ENCODE measurements at places on chromosomes 2 and 18.

DNA sequence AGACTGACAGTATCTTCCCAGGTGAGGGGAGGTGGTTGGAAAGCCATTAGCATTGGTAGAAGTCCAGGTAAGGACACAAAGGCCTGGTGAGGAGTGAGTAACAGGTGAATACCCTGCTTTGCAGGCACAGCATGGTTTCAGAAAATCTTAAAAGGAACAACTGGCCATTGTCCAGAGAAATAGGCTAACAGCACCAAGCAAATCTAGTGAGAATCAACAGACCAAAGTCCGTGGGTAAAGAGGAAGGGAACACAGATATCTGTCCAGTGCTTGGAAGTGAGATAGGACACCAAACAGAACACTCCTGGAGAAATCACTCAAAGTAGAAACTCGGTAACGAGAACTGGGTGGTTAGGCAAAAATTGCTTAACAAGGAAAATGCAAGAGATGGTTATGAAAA lies 88.8 kb upstream of the RPRM start:
- DNase-seq = no peak

DNA sequence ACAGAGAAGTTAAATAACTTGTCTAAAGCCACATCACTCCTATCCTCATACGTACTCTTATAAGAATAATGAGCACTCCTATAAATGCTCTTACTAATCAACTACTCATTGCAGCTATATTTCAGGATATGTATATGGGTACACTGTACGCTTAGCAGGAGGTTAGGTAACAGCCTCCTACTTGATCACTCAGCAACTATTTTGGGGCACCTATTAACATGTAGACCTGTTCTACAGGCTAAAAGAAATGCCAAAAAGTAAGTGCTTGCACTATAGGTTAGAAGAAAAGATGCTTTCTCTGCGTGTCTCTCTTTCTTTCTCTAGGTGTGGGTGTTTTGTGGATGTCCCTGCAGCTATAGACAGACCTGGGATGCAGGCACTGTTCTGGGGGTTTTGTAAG lies 83.1 kb downstream of the TMEM182 start:
- DNase-seq = no peak

DNA sequence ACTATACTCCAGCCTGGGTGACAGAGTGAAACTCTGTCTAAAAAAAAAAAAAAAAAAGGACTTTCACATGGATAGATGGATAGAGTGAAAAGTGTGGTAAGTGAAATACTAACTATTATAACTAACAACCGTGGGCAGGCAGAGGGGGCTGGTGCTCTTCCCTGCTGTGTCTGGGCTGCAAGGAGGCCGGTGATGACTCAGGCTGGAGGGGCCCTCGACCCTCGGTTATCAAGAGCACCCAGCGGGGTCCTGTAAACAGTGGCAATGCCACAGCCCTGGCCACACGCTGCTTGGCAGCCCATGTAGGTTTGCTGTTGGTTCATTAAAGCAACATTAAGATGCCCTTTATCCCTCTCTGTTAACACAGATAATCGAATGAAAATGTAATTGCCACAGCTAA lies 184.8 kb upstream of the RAB12 start:
- DNase-seq = peak; percentile 18

- DNase-seq = peak; percentile 44
Measured at GRCh38 chr2:7706791-7707190, 789.6 kb downstream of the RNF144A start.

- no peak for DNase-seq
Measured at GRCh38 chr2:67471681-67472080, 74.5 kb downstream of the ETAA1 start.

- no peak for DNase-seq
Measured at GRCh38 chr2:25814681-25815080, 63.6 kb downstream of the ASXL2 start.

DNA sequence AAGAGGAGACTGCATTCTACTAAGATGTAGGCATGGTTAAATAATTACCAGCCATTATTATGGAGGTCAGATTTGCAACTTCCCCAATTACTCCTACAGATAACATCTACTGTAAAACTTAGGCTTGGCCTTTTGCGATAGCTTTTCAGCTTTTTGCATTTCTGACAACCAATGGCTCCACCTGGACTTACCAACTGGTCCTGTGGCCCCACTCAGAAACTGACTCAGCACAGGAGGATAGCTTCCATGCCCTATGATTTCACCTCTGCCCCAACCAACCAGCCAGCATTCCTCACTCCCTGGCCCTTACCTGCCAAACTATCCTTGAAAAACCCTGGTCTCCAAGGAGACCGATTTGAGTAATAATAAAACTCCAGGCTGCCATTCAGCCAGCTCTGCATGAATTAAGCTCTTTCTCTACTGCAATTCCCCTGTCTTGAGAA lies 28.2 kb downstream of the TUBB6 start:
- no peak for DNase-seq

DNA sequence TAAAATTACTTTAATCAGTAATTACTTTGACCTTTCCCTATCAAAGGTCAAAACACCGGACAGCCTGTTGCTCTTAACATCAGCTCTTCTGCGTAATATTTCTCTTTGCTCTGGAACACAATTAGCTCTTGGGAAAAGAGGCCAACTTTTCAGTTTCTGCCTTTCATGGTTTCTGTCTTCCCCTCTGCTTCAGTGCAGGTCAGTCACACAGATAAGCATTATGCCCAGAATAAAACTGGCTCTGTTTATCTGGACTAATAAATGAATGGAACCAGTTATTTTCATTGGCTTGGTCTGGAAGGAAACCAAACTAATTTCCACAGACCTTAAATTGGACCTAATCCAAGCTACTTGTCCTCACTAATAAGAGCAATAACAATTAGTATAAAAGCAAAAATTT lies 26.2 kb upstream of the GALNT3 start:
- DNase-seq = no peak

DNA sequence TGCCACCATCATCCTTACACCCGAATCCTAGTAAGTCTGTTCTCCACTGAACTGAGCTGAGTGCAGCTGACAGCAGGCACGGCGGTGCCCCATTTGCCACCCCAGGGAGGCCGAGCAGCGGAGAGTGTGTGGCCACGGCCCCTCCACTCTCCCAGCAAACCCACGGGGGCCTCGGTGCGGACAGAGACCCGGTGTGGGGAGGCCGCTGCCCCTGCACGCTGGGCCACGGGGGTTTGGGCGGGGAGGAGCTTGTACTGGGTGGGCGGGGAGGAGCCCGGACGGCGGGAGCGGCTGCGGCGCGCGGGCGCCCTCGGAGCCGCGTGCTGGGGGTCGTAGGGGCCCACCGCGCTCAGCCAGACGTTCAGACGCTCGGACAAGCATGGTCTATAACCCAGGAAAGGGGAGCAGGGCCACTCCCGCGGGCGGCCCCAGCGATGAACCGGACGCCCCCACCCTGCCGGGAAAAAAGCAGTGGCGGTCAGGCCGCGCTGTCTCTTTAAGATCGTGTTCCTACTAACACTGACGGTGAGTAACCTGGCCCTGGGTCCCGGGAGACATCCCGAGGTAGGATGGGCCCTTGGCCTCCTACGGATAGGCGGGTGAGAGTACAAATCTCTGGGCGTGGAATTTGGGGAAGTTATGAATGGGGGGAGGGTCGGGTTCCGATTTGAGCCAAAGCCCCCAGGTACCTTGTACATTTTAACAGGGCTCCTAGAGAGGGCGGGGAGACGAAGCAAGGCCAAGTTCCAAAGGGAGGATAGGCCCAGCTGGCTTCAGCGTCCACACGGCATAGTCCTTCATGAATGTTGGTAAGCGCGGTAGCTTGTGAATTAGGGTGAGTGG lies at the start of gene ITPRIPL1:
ITPRIPL1 (plus strand) TSS at position 277 of the 843 bp plus-strand sequence; CDS start at position 800, 523 bp downstream.
- DNase-seq = no peak

DNA sequence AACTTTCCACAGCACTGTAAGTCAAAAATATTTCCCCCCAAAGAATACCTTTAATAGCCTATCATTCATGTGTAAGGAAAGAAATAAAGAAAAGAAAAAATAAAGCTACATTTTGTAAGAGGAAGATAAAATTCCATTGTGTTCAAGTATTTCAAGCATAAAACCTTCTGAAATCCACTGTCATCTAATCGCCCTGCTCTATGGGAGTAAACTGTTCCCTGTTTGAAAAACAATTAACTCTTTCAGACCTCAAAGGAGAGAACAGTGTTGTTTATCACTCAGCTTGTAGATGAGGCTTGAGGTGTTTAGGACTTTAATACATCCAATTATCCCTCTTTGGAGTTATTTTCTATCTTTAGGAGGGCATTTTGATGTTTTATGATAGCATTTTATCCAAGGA lies 112.2 kb upstream of the REG3G start:
- DNase-seq = no peak

DNA sequence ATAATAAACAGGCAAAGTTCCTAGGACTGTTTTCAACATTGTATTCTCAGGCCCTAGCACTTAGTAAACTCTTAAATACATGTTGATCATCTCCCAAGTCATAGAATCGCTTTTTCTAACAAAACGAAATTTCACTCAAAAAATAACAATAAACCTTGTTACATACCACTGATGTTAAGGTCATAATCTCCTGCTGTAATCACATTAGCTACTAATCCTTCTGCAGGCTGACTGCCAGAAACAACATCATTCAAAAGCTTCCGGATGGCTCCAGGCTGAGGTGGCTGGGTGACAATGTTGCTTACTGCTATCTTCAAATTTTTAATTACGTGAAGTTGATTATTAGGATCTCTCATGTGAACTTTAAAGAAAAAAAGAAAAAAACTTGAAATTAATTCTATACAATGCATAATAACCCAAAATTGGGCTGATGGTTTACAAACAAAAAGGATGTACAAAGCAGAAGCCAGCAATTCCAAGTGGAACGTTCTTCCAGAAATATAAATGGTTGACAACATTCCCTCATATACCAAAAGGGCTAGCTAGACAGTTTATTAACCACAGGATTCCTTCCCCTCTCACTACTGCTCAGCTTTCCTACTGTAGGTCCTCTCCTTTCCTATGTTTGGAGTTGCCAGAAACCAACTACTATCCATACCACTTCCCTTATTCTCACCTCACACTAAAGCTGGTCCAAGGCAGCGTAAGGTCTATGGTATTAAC lies 11.6 kb downstream of the TRAPPC8 start:
- peak; percentile 2 for DNase-seq

GRCh38 chr2:11631462-11631861 lies 38.5 kb downstream of the NTSR2 start:
- no peak for DNase-seq

DNA sequence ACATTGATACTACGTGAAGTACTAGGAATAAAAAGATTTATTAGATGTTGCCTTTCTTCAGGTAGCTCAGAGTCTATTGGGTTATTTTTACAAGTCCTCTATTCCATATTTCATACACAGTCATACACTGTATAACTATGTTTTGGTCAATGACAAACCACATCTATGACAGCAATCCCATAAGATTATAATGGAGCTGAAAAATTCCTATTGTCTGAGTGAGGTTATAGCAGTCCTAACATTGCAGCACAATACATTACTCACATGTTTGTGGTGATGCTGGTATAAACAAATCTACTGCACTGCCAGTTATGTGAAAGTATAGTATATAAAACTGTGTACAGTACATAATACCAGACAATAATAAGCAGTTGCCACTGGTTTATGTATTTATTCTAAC lies 595.1 kb downstream of the MBD2 start:
- DNase-seq = no peak

DNA sequence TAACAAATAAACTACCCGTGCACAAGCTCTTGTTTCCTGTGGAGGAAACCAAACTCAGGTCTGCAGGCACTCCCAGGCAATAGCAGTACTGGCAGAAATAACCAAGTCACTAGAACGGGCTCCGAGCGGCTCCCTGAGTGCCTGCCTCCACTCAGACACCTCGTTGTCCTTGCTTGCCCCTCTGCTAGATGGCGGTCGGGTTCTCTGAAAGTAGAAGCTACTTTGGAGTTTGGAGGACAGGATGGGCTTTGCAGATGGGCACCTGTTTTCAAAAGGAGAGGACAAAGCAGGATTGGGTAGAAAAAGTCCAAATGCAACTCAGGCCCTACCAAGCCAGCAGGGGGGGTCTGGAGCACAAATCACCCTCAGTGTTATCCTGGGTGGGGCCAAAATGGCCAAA lies 136.4 kb downstream of the LRRC30 start:
- DNase-seq = no peak

GRCh38 chr2:164252568-164253287 lies 368.6 kb downstream of the GRB14 start:
- DNase-seq = no peak

DNA sequence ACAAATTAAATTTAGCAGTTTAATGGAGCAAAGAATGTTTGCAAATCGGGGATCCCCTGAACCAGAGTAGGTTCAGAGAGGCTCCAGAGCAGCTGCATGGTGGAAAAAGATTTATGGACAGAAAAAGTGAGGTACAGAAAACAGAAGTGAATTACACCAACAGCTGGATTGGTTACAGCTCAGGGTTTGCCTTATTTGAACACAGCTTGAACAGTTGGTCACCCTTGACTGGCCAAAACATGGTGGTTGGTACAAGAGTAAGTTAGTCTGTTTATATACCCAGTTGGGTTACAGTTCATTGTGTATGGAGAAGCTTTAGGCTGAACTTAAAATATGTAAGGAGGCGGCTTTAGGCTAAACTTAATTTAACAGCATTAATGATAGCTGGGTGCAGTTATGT lies 5.4 kb upstream of the CDCA7 start:
- no peak for DNase-seq

DNA sequence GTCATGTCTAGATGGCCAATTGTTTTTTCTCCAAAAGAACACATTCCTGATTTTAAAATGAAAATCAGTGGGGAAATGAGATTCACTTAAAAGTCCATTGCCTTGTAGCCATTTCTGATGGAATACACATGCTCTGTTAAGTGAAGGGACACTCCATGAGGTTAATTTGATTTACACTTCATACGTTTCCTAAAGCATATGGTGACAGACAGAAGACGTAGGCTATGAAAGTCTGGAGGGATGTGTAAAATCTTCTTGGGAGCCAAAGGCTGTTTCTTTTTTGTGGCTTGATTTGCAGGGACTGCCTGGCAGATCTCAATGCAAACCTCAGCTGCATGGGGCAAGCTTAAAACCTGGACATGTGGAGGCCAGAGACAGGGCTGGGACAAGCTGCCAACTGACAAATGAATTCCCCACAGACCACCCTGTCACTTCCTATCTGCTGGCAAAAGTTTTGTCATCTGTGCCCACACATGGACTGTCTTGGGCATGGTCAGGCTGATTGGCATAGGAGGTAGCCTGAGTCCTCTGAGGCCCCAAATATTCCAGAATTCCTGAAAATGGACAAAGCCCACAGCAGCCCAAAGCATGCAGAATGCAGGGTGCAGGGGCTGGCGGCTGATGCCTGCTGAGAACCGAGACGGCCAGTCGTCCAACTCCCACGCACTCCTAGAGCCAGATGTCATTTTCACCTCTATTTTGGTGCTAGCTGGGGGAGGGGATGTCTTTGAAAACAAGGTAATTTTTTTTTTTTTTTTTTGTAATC lies 73.9 kb downstream of the SDC1 start:
- DNase-seq = peak; percentile 23

DNA sequence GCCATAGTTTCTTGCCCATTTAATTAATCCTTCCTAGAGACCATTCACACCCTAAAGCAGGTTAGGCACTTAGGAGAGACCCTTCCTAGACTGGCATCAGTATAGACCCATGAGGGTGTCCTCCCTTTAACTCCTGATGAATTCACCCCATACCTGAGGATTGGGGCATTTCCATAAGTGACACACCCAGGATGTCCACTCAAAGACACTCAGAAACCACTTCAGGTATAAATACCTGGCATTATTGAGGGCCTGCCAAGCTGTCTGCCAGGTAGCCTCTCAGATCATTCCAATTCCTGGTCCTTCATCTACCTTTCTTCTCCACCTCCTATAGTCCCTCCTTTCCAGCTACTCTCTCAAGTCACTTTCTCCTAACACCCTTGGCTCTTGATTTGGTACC lies 57.5 kb upstream of the SLC14A2 start:
- DNase-seq = no peak

GRCh38 chr2:55776479-55776878 lies 82.8 kb upstream of the PNPT1 start:
- no peak for DNase-seq
